Activated T-cell treated with anti-CD3 and anti-CD28 coated beads, Interleukin-2, amount 50 U/mL, for 1 hour (primary cell): ENCODE measurements at places on chromosomes 16 and 17.

DNA sequence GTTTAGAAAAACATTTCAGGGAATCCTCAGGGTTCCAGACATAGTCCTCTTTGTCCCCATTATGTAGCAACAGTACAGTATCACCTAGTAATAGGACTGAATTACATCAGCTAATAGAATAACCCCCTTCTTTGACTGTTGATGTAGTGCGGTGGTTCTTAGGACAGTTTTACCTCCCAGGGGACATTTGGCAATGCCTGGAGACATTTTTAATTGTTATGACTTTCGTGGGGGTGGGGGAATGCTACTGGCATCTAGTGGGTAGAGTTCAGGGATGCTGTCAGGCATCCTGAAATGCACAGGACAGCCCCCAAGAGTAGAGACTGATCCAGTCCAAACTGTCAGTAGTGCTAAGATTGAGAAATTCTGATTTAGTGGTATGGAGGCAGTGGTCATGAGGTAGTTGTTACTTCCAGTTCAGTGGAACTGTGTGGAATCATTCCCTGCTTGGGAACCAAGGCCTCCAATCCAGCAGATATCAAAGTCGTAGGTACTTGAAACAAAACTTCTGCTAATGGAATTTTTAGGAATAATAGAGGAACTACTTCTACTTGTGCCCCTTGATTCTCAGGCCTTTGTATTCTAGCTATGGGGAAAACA, 20.3 kb downstream of the NF1 start:
- DNase-seq = no peak

DNA sequence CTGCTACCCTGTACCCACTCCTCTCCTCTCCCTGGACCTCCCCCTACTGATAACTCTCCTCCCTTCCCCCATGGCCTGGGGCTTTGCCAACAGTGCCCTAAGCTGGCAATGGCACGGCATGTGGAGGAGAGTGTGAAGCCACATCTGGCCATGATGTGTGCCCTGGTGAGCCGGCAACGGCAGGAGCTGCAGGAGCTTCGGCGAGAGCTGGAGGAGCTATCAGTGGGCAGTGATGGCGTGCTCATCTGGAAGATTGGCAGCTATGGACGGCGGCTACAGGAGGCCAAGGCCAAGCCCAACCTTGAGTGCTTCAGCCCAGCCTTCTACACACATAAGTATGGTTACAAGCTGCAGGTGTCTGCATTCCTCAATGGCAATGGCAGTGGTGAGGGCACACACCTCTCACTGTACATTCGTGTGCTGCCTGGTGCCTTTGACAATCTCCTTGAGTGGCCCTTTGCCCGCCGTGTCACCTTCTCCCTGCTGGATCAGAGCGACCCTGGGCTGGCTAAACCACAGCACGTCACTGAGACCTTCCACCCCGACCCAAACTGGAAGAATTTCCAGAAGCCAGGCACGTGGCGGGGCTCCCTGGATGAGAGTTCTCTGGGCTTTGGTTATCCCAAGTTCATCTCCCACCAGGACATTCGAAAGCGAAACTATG, 5.2 kb downstream of the TRAF4 start:
- peak; percentile 21 for DNase-seq

GRCh38 chr17:75896415-75897159, at the start of gene TRIM65:
Gene TRIM65, minus strand, starts transcription at chr17:75896951. Its CDS starts 14 bp downstream, at chr17:75896937.
- peak; percentile 88 for DNase-seq

DNA sequence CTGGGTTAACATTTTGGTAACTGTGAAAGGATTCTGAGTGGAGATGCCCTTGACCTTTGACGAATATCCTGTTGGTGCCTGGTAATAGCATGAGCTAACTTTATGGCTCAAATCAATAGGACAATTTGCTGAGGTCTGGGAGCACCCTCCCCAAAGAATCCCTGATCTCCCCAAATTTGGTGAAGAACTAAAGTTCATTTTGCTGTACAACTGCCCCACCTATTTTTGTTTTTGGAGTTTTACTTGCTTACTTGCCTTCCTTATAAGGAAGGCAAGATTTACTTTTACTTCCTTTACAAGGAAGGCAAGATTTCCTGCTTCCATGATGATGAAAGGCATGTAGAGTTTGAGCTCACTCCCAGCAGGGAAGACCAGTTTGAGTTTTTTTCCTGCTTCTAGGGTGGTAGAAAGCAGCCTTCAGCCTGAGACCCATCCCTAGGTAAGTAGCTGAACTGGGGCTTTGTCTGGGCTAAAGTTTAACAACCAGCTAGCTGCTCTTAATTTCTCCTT, 2.8 kb downstream of the KRTAP4-9 start:
- DNase-seq = no peak

- DNase-seq = peak; percentile 13
These were observed 19.4 kb downstream of the CLUH start for GRCh38 chr17:2691965-2692780.

- peak; percentile 89 for DNase-seq
These were observed 822 bp upstream of the ZSCAN10 start for GRCh38 chr16:3099732-3100499.

DNA sequence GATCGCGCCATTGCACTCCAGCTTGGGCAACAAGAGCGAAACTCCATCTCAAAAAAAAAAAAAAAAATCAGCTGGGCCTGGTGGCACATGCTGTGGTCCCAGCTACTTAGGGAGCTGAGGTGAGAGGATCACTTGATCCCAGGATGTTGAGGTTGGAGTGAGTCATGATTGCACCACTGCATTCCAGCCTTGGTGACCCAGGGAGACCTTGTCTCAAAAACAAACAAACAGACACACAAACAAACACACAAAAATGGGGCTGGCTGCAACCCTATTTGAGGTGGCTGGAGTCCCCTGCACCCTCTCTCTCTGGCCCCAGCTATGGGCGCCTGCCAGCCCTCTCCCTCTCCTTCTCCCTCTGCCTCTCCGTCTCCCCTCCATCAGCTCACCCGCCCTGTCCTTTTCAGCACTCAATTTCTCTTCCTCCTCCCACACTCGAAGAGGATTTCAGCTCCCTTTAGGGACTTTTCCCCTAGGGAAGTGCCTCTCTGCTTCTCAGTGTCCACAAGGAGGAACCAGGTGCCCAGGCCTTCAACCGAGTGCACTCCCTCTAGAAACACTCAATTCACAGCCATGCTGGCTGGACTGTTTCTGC, 17.5 kb upstream of the TFAP4 start:
- DNase-seq = no peak

DNA sequence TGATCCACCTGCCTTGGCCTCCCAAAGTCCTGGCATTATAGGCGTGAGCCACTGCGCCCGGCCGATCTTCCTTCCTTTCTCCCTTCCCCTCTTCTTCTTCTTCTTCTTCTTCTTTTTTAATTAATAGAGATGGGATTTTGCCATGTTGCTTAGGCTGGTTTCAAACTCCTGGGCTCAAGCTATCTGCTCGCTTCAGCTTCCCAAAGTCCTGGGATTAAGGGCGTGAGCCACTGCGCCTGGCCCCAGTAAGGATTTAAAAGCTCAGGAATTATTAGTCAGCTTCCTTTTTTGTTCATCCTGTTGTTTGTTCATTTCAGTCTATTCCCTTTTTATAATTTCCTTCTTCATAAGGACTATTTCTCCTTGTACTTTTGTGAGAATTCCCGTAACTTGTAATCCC, 32.7 kb upstream of the LRRC37A start:
- DNase-seq = no peak

DNA sequence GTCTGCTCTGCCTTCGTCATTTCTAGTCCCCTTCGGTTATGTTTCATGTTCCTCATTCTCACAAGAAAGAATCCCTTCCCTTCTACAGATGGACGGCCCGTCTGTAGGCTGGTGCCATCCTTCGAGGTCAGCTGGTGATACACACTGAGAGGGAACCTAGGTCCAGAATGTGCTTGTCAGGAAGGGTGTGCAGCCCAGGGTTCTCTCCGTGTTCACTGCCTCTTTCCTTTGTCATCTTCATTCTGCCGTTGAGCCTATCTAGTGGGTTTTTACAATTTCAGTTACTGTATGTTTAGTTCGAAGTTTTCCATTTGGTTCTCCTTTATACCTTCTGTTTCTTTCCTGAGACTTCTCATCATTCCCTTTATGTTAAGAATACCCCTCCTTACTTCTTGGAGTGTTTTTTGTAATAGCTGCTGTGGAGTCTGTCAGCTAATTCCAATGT, 18.9 kb downstream of the KIAA0513 start:
- no peak for DNase-seq

- peak; percentile 56 for DNase-seq
These were observed 24.3 kb upstream of the KRT20 start for GRCh38 chr17:40909351-40909750.

GRCh38 chr17:54867634-54868033, 33.0 kb upstream of the TOM1L1 start:
- no peak for DNase-seq

DNA sequence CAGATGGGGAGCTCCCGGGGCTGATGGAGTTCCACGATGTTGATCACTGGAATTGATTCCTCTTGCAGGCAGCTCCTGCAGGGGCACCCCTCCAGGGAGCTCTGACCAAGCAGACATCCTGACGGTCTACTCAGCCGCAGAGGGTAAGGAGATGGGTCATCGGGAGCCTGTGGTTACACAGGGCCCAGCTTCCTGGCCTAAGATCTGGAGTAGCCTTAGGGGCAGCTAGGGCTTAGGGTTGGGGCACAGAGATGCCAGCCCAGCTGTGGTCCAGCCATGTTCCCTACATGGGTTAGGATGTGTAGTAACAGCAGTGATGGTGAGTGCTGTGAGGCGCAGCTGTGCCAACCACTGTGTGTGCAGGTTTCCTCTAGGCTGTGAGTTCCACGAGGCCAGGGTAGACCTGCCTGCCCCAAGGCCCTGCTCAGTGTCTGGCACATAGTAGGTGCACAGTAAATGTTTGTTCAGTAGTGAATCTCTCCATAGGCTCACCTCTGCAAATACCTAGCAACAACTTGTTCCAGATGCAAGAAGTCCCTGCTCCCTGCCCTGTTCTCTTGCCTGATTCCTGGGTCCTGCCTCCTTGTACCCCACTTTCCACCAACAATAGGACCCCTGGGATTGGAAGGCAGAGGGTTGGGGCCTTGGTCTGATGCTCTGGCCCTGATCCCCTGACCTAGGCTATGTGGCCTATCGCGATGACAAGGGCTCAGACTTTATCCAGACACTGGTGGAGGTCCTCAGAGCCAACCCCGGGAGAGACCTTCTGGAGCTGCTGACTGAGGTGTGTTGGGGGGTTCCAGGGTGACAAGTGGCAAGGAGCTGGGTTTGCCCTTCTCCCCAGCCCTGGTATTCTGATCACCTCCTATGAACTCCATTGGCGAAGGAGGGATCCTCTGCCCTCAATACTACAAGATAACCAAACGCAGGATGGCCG, 13.7 kb downstream of the ZNF213 start:
- no peak for DNase-seq

GRCh38 chr16:27764869-27765675, 215.1 kb downstream of the KATNIP start:
- no peak for DNase-seq

DNA sequence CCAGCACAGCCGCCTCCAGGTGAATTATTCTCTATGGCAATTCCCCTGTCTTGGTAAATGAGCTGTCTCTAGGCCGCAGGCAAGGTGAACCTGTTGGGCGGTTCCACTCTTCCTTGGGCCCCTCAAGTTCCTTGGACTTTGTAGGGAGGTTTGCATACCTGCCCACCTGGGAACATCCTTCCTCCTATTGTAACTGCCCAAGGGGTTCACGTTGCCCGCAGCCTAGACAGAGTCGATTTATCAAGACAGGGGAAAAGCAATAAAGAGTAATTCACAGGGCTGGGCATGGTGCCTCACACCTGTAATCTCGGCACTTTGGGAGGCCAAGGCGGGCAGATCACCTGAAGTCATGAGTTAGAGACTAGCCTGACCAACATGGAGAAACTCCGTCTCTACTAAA, 122.5 kb downstream of the KCNJ18 start:
- DNase-seq = no peak

- no peak for DNase-seq
These were observed 22.7 kb downstream of the MYO1D start for GRCh38 chr17:32854207-32854606.

GRCh38 chr16:65845466-65846209, 520.9 kb upstream of the CDH5 start:
- DNase-seq = no peak

- peak; percentile 70 for DNase-seq
These were observed 4.3 kb upstream of the APRT start for GRCh38 chr16:88815901-88816589.

GRCh38 chr16:72302332-72302731, 130.4 kb upstream of the PMFBP1 start:
- DNase-seq = no peak
